Karpas-422 (cell line): ENCODE measurements at places on chromosomes 6 and 20. TPM values are rescaled to one million over a fixed set of nuclear protein-coding genes. Genes with fewer than 3 reads are reported as not detected.

The CAPN11 gene
- total RNA-seq = not detected in 2 replicates

DNA sequence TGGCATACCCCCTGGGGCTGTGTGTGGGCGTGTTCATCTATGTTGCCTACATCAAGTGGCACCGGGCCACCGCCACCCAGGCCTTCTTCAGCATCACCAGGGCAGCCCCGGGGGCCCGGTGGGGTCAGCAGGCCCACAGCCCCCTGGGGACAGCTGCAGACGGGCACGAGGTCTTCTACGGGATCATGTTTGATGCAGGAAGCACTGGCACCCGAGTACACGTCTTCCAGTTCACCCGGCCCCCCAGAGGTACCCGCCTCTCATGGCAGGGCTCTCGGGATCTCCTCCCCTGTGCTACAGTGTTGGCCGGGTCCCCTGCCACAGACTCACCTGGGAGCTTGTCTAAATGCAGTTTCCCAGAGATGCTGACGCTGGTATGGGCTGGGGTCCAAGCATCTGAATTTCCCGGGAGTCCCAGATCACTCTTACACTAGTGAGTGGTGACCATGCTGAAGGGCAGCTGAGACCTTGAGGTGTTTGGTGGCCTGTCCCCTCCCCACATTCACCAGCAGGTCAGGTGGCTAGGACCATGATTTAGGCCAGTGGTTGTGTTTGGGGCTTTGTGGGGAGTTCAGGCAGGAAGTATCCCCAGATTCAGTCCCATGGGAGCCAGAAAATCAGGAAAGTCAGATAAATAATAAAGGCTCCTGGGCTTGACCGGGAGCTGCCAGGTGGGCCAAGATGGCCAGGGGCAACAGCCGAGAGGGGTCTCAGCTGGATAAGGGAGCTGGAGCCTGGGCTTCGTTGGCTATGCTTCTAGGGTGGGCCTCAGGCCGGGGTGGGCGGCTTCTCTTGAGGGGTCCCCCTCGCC is 11.8 kb downstream of the ENTPD6 start:
- no peak overlapping the region for H3K27ac ChIP-seq
- H3K27me3 ChIP-seq = no peaks in the 10 kb centered on the region
- H3K4me3 ChIP-seq = no peak overlapping the region
- DNase-seq = no peak
- H3K4me1 ChIP-seq = peaks cover 35% of the 10 kb centered on the region
- H3K36me3 ChIP-seq = no peaks in the 10 kb centered on the region; the same call in 1 of the 2 replicates

GRCh38 chr6:44110005-44110676 is 17.1 kb downstream of the MRPL14 start:
- H3K4me1 ChIP-seq = no peaks in the 10 kb centered on the region
- H3K36me3 ChIP-seq = peaks cover 36% of the 10 kb centered on the region
- no peak overlapping the region for H3K4me3 ChIP-seq
- no peaks in the 10 kb centered on the region for H3K27me3 ChIP-seq

DNA sequence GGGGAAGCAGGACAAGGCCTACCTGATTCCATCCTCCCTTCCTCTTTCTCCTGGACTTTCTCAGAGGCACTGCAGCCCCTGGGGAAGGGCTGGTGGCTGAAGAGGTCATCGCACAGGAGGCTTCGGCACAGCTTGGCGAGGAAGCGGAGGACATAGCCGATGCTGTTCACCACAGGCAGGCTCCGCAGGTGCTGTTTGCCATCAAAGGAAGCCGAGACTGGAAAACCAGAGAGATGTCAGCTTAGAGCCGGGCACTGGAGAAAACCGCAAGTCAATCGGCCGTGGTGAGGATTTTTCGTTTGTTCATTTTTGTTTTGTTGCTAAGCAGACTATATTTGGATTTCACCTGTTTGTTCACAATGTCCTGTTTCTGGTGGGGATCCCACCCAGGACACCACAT is 79.2 kb downstream of the SCML4 start:
- DNase-seq = no peak
- H3K36me3 ChIP-seq = no peaks in the 10 kb centered on the region
- no peak overlapping the region for H3K27ac ChIP-seq
- no peaks in the 10 kb centered on the region for H3K27me3 ChIP-seq
